ENCODE measurements at places on chromosomes 6 and 20.

- no peak for DNase-seq
These were observed 851.2 kb upstream of the EYS start for GRCh38 chr6:66558189-66558588.

DNA sequence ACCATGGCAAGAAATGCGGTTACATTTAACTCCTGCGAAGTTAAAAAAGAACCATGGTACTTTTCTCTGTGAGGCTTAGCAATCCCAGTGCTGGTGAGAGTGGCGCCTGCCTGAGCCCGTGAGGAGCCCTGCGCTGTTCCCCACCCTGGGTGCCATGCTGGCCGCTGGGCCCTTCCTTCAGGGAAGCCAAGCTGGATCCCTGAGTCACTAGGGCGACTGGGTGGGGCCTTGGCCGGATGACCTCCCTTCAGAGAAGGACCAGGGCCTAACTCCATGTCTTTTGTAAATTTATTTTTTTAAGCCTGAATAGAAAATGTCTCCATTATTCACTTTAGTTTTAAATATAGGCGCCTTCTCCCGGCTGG is 209.1 kb downstream of the ERMARD start:
- DNase-seq = no peak

DNA sequence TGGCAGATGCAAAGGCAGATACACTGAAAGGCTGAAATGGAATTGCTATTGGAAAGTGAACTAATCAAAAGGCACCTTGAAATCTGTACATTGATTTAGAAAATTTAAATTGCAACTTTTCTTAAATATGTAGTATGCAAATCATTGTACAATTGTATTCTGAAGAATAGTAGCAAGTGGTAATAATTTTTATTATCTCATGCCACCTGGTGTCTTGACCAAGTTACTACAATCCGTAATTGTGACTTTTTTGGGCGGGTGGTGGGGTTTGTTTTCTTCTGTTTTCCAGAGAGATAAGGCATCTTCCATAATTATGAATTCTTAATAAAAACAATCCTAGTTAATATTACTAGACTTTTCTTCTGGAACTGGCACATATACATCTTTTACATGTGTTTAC is 12.5 kb upstream of the BCKDHB start:
- DNase-seq = peak; percentile 21

- peak; percentile 77 for DNase-seq
These were observed 6.9 kb upstream of the KIF16B start for GRCh38 chr20:16580147-16580546.

DNA sequence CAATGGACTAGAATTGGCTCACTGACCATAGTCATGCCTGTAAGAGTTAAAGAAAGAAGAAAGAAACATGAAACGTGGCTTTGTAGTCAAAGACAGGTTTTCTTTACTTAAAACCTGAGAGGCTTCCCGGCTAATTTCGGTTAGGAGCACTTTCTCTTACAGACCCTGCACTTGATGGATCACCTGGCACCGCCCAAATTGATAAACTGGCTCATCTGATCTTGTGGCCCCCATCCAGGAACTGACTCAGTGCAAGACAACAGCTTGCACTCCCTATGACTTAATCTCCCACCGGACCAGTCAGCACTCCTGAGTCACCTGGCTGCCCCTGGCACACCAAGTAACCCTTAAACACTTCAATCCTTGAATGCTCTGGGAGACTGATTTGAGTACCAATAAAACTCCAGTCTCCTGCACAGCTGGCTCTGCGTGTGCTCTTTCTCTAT is 12.3 kb downstream of the TMEM14B start:
- DNase-seq = peak; percentile 89

- DNase-seq = no peak
These were observed 15.4 kb upstream of the GNRH2 start for GRCh38 chr20:3027987-3028386.

DNA sequence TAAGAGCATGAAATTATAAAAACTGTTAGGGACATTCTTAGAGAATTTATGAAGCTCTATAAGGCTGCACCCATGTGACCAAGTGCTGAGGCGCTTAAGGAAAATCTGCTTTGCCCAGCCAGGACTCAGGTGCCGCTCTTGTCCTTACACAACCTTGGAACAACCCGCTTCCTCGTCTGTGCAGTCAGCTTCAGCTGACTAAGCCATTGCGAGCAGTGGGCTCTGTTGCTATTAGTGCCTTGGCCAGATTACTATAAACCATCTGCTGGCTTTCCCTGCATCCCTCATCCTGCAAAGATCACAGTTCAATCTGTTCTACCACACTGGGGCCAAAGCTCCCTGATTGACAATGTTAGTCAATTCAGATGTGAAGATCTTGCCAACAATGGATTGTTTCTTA is 89.1 kb upstream of the E2F3 start:
- peak; percentile 4 for DNase-seq

DNA sequence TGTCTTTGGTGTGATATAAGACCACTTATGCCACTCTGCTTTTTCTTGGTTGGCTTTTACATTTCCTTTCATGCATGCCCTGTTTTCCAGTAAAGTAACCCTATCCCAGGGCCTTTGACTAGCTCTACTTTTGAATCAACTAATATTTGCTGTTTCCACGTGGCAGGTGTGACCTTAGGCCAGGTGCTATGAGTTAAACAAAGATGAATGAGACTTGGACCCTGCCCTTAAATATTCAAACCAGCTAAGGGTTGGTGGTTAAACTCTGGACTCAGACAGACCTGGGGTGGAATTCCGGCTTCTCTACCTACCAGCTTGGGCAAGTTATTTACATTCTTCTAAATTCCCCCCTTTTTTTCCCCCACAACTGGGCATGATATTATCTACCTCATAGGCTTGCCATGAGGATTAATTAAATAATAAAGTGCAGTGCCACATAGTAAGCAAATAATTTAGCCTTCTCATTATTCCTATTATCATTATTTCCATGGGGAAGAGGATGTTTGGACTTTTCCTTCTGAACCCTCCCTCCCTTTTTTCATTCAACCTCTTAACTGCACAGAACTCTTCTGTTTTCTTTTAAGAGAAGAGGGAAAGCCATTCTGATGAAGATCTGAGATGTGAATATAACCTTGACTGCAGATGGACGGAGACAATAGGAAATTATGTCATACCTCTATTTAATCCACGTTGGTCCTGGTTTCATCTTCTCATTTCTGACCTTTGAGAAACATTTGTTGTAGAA is 143.6 kb upstream of the TNFAIP3 start:
- no peak for DNase-seq

GRCh38 chr6:52207066-52207465 is 20.9 kb downstream of the IL17A start:
- DNase-seq = no peak

GRCh38 chr6:32840604-32841246 is 2.2 kb upstream of the TAP2 start:
- DNase-seq = no peak

DNA sequence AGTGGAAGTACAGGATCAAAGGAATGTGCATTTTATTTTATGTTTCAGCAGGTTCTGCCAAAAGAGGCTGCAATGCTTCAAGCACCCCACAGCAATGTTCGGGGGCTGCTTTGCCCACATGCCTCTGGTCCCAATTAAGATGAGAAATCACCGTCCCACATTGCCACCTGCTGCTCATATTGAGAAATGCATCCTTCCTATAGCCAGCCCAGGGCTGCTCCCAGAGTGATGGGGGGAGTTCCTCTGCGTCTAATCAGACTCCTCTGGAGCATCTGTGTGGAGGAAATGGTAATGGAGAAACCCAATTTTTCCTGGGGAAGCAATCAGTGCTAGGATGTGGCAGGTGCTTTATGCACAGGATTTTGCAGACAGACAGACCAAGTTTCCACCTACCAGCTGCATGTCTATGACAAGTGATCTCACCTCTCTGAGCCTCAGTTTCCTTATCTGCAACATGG is 33.7 kb downstream of the PTGIS start:
- DNase-seq = peak; percentile 44

GRCh38 chr6:111727802-111728201 is 122.1 kb upstream of the TRAF3IP2 start:
- peak; percentile 20 for DNase-seq

DNA sequence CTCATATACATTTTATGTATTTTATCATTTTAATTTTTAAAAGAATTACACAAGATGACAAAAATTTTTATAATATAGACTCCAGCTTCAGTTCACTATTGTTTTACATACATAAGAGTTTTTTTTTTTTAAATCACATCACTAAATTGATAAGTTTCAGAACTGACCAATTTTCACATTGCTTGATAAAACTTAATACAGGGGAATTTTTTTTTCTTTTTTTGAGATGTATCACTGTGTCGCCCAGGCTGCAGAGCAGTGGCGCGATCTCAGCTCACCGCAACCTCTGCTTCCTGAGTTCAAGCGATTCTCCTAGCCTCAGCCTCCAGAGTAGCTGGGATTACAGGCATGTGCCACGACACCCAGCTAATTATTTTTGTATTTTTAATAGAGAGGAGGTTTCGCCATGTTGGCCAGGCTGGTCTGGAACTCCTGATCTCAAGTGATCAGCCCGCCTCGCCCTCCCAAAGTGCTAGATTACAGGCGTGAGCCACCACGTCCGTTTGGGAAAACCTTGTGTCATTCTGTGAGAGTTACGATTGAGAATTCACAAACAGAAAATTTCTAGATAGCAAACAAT is 36.6 kb upstream of the BTN3A2 start:
- no peak for DNase-seq

GRCh38 chr20:60749804-60750602 is 502.1 kb upstream of the CDH4 start:
- DNase-seq = no peak

DNA sequence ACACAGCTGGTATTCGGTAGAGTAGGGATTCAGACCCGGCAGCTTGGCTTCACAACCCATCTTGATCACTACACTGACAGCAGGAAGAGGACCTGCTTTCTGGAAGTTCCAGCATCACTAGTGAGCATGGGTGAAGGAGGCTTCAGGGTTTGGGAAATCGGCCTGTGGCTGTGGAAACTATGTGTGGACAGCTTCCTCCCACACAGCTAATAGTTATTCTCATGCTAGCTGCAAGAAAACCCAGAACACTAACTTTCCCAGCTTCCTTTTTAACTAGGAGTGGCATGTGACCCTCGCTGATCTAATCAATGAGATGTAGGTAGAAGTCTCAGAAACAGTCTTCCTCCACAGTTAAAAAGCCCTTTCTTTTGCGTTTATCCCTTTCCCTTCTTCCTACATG is 36.3 kb upstream of the SIRPA start:
- DNase-seq = peak; percentile 25

GRCh38 chr6:27494987-27495385 is 22.1 kb upstream of the ZNF184 start:
- no peak for DNase-seq

DNA sequence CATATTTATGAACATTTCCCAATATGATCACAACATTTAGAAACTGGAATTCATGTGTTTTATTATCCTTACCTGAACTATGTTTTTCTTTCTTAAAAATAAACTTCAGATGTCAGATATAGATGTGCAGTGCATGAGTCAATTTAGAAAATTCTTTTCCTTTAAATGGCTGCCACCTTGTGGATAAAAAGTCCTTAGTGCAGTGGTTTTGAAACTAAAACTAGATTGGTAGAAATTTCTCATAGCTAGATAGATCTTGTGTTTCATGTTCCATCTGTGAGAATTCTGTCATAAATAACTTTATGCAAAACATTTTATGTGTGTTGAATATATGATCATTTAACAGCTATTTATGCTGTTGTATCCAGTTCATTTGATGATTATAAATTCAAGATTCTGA is 134.9 kb downstream of the KLHL32 start:
- peak; percentile 37 for DNase-seq

DNA sequence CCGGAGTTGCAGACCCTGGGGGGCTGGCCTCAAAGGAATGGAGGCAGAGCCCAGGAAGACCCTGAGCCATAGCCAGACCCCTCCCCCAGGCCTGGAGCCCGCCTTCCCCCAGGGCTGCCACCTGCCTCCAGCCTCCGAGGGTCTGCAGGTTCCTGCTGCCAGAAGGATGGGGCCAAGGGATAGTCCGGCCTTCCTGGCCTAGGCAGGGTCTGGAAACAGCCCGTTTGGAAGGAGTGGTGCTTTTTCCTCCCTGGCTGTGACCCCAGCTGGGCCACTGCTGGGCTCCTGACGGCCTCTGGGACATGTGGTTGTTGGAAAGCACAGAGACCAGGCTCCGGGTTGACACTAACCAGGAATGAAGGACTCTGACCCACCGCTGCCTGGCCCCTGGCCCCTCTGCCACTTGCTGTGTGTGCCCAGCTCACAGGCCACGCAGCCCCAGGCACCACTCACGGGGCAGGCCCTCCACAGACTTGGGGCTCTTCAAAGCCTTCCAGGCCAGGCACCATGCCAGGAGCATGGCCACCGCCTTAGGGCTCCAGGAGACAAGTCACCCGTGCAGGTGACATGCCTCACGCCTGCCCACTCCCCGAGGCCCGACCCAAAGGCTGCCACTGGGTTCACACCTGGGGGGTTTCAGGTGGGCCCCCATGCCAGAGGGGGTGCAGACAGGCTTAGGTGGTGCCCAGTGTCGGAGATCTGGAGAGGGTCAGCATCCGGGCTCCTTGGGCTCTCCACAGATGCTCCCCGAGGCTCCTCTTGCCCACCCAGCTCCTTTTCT is 3.9 kb upstream of the LAMA5 start:
- no peak for DNase-seq

GRCh38 chr6:33607784-33608161 is 13.3 kb upstream of the ITPR3 start:
- DNase-seq = no peak

DNA sequence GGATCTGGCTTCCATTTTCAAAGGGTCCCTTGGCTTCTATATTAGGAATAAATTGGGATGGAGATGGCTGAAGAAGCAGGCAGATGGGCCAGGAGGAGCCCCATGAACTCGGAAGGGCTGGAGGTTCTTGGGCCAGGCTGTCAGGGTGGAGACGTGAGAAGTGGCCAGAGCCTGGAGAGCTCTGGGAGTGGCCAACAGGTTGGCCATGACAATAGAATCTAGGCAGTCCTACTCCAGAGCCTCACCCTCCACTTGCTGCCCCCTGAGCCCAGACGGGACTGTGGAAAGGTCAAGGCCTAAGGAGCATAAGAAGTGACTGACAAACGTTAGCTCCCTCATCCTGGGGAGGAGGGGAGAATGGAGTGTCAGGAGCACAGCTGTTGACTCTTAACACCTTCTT is 62.1 kb downstream of the STK35 start:
- no peak for DNase-seq

DNA sequence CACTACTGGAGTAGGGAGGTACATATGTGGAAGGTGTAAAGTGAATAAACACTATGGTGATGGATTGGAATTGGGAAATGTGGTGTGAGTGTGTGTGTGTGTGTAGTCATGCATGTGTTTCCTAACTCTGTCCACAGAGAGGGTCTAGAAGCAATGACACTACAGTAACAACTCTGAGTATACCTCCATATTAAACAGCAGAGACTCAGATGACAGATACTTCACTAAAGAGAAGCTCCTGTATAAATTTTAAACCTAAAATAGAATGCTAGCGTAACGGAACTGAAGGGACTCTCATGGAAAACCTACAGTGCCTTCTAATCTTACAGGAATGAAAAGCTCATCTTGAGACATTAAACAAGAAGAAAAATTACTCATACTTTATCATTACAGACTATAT is 150.5 kb downstream of the SLC16A10 start:
- peak; percentile 45 for DNase-seq

GRCh38 chr6:128569732-128570679 is 49.6 kb upstream of the PTPRK start:
- DNase-seq = peak; percentile 75
